ENCODE measurements at places on chromosomes 1 and 21.

- no peak for DNase-seq
Observed at GRCh38 chr1:40352126-40352525, 21.4 kb upstream of the SMAP2 start.

- no peak for DNase-seq
Observed at GRCh38 chr1:66373157-66373591, 160.8 kb upstream of the SGIP1 start.

GRCh38 chr21:33286600-33287456 is 20.7 kb downstream of the IL10RB start:
- DNase-seq, result peak; percentile 61

DNA sequence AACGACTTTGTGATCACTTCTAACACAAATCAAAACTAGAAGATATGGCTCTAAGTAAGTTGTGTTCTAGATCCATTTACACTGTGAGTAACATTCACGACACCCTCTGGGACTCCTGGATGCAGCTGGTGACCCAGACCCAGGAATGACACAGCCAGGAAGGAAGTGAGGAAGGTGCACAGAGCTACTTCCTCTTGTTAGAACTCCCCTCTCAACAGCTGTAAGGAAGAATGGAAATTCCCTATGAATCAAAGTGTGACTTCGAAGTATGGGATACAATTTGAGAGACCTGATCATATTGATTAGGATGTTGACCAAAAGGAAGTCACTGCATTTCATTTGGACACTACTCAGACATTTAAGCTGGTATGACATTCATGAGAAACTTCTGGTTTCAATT is 185.3 kb downstream of the NRIP1 start:
- no peak for DNase-seq

- DNase-seq, result no peak
Observed at GRCh38 chr1:206866062-206866461, 639 bp downstream of the IL20 start.

DNA sequence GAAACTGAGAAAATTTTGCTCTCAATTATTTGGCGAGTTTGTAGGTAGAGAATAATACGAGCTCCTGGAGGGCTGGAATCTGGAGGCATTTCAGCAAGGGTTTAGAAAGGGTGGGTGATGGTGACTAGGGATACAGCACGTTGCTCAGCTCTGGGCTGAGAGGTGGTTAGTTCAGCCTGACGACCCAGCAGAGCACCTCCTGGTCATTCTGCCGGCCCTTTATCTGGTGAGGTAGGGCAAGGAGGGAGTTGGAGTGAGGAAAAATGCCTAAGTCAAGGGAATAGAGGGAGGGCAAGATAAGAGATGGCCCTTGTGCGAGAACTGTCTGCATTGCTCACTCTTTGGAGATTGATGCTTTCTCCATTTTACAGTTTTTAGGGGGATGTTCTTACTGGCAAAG is 19.1 kb downstream of the GALNT2 start:
- no peak for DNase-seq

- DNase-seq, result no peak
Observed at GRCh38 chr1:77548285-77548684, 134.2 kb downstream of the ZZZ3 start.

GRCh38 chr1:116710420-116711262 is 43.1 kb upstream of the IGSF3 start:
- no peak for DNase-seq

GRCh38 chr1:209769171-209769904 is 13.5 kb downstream of the TRAF3IP3 start:
- peak; percentile 65 for DNase-seq

DNA sequence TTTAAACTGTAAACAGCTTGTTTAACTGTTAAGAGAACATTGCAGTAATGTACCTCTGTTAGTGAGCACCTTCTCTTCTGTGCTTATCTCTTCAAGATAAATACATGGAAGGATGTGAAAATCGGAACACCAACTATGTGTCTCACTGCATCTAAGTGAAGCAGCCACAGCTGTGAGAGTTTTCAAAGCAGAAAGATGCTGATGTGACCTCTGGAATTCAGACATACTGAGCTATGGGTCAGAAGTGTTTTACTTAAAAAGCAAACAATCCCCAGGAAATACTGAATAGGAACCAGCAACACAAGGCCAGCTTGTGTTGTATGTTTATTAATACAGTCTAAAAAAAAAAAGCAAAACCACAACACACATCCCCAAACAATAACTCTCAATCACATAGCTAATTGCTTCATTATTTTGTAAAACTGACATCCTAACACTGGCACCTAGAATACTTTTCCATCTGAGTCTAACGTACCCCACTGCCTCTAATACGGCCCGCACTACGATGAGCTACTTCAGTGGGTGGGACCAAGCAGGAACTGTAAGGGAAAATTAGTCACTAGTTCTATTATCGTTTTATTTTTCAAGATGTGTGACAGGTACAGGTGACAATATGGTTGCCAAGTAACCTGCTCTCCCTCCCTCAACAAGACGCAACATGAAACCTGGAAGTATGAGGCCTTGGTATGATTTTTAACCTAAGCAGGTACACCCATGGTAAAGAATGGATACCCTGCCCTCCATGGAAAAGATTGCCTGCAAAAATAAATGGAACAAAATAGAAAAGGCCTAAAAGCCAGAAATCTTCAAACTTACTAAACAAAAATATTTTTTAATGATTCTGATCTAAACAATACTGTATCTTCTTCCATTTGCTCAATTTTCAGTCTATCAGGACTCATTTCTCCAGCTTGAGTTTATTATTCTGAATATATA is 13.9 kb downstream of the ERRFI1 start:
- DNase-seq, result no peak

- no peak for DNase-seq
Observed at GRCh38 chr1:210311726-210312493, 16.8 kb upstream of the HHAT start.

DNA sequence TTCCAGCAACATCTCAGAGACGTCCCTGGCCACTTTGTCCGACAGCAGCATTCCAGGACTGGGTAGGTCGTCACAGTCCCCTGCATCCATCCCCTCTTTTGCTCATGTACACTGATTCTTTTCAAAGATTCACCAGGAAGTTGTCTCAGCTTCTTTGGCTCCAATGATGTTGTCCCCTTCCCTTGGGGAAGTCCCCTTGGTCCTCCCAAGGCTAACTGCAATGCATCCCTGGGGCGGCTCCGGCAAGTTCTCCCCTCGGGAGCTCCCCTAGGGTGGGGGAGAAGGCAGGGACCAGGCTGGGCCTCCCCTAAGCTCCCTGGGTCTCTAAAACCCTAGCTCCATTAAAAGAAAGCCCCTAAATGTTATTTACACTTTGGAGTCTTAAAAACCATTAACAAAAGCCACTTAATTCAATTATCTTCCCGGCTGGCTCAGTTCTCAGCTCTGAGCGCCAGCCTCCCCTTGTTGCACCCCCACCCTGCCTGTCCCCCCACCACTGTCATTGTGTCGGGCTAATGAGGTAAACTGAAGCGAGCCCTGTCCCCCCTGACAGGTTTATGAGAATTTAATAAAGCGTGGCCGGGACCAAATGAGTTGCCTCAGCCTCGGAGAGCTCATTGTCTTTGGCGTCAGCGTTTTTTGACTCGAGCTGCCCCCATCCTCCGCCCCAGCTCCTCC is 25.3 kb downstream of the KNCN start:
- no peak for DNase-seq

GRCh38 chr1:66275601-66276023 is 258.3 kb upstream of the SGIP1 start:
- DNase-seq, result no peak

DNA sequence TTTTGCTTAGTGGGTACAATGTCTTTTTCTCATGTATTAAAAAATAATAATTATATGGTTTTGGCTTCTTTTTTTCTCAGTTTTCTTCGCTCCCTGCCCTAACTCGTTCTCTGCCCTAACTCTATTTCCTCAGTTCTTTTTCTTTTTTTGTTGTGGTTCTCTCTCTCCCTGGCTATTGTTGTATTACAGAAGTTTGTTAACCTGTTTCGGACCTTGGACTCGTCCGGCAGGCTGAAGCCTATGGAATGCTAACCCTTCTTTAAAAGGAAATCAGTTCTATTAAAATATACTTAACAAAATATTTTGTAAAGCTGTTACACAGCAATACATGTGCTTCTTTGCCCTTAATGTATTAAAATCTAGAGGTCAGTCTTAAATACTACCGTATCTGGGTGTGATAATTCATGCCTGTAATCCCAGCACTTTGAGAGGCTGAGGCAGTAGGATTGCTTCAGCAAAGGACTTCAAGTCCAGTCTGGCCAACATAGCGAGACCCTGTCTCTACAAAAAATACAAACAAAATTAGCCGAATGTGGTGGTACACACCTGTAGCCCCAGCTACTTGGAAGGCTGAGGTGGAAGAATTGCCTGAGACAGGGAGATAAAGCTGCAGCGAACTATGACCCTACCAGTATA is 64.1 kb downstream of the ANGPTL1 start:
- peak; percentile 12 for DNase-seq

DNA sequence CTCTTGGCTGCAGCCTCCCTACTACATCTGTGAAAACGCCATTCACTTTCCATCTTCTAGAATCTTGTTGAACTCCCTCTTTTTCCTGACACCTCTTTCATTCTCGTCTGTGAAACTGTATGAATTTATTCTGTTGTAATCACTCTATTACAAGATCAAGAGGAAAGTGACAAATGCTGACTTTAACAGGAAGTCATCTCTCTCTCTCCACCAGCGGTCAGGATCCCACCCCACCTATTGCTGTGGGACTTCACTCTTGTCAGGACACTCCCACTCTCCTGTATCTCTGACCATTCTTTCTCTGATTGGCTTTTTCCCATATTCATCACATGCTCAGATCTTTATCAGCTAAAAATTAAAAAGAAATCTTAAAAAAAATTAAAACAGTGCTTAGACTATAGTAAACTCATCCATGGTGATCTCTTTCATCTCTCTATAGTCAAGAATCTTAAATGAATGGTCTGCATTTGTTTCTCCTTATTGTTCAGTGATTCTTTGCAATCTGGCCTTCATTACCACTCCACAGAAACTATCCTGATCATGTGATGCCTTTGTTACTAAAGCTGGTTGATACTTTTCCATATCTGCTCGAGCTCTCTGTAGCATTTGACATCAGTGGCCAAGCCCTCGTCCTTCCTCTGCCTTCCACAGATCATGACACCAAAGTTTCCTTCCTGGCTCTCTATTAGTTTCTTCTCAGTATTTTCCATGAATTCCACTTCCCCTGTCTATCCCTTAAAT is 113.6 kb downstream of the UCHL5 start:
- no peak for DNase-seq

DNA sequence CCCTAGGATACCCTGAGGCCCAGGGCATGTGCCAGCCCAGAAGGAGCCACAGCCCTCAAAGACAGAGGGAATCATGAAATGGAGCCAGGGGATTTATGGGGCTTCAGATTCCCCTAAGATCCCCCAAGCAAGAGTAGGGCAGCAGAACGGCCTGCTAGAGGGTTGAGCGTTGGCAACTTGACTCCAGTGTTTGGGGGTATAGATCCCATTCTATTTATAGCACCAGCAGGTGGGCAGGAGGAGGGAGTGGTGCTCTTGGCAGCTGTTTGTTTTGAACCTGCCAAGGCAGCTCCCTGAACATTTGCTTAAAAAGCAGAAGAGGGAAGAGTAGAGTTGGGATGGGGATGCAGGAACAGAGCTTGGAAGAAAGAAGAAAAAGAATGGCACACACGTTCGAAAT is 33.7 kb downstream of the GLUL start:
- no peak for DNase-seq

GRCh38 chr21:45830221-45830640 is 151.3 kb upstream of the COL6A1 start:
- DNase-seq, result no peak

DNA sequence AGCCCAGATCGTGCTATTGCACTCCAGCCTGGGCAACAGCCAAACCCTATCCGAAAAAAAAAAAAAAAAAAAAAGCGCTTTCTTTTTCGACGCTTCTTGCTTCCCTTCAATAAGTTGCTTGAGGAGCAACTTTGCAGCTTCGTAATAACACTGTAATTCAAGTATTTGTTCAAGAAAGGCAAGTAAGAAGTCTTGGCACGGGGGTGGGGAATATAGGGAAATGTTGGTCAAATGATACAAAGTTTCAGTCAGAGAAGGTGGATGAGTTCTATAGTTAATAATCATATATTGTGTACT is 871 bp upstream of the PSMA5 start:
- no peak for DNase-seq

Measured in mucosa of gallbladder (tissue), 1 donor.